ENCODE measurements at places on chromosomes 1 and 21. TPM values are rescaled to one million over a fixed set of nuclear protein-coding genes. Genes with fewer than 3 reads are reported as not detected.

The CLDN19 gene
- total RNA-seq, result not detected

The RAP1GAP gene
- total RNA-seq, result 0.20 TPM

The PTAFR gene
- total RNA-seq, result 0.18 TPM

The TTC34 gene
- total RNA-seq, result 0.53 TPM

The ZMYND12 gene
- not detected for total RNA-seq

The SPATA6 gene
- 4.9 TPM for total RNA-seq

The COL24A1 gene
- not detected for total RNA-seq

The RIPK4 gene
- total RNA-seq, result not detected

The RGS21 gene
- total RNA-seq, result not detected

The REN gene
- total RNA-seq, result not detected

The RPL5 gene
- 1,117 TPM for total RNA-seq

The GSTM2 gene
- 21.5 TPM for total RNA-seq

The OR2G6 gene
- total RNA-seq, result not detected

The SLC6A17 gene
- total RNA-seq, result 0.05 TPM

The OLFML3 gene
- 3.4 TPM for total RNA-seq

The KCNQ4 gene
- 0.07 TPM for total RNA-seq

The IL10RB gene
- 21.9 TPM for total RNA-seq

The LCE1A gene
- not detected for total RNA-seq

The RNF115 gene
- 17.3 TPM for total RNA-seq

The CPT2 gene
- total RNA-seq, result 11.6 TPM

The TGFB2 gene
- 31.5 TPM for total RNA-seq

The DFFB gene
- total RNA-seq, result 10.6 TPM

The RGS7 gene
- total RNA-seq, result 0.44 TPM

The SLC6A9 gene
- 1.3 TPM for total RNA-seq

The HTR6 gene
- not detected for total RNA-seq

The TLCD4 gene
- total RNA-seq, result 0.51 TPM

The PEAR1 gene
- 88.7 TPM for total RNA-seq

The RSPO1 gene
- total RNA-seq, result not detected

The DDX59 gene
- total RNA-seq, result 17.7 TPM

The LIN28A gene
- total RNA-seq, result not detected

The DEPDC1 gene
- total RNA-seq, result 30.4 TPM

The COA6 gene
- total RNA-seq, result 42.7 TPM

The WNT4 gene
- not detected for total RNA-seq

The DPYD gene
- 17.9 TPM for total RNA-seq

The BSND gene
- total RNA-seq, result not detected

The KCNJ6 gene
- not detected for total RNA-seq

The NKAIN1 gene
- total RNA-seq, result 0.40 TPM

The TBX19 gene
- 2.3 TPM for total RNA-seq
